Renal pelvis (tissue), 12 donors: ENCODE measurements at places on chromosomes 7 and 10.

DNA sequence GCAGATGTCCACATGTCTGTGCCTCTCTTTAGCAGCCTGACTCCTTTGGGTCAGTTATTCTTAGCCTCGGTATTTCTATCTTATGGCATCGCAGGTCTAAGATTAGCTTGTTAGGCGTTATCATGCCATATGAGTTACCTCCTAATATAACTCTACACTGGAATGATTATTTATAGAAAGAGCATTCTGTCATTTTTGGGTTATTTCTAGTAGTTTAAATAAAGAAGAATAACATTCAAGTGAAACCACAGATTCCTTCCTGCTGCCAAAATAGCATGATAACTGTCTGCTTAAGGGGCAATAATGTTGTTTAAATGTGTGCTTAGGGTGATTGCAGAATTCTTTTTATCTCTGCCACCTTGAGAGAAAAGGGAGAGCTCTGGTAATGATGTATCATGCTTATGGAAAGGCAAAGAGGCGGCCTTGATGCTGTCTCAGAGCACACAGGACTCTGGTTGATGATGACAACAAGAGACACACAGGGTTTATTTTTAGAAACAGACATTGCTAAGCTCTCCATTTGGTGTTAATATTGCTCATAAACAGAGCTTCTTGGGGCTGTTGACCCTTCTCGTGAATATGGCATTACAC is 10.4 kb downstream of the HDAC9 start:
- no peak for DNase-seq

- DNase-seq, result peak; percentile 50
Measured at GRCh38 chr10:128738386-128738915, 612.2 kb upstream of the MKI67 start.

DNA sequence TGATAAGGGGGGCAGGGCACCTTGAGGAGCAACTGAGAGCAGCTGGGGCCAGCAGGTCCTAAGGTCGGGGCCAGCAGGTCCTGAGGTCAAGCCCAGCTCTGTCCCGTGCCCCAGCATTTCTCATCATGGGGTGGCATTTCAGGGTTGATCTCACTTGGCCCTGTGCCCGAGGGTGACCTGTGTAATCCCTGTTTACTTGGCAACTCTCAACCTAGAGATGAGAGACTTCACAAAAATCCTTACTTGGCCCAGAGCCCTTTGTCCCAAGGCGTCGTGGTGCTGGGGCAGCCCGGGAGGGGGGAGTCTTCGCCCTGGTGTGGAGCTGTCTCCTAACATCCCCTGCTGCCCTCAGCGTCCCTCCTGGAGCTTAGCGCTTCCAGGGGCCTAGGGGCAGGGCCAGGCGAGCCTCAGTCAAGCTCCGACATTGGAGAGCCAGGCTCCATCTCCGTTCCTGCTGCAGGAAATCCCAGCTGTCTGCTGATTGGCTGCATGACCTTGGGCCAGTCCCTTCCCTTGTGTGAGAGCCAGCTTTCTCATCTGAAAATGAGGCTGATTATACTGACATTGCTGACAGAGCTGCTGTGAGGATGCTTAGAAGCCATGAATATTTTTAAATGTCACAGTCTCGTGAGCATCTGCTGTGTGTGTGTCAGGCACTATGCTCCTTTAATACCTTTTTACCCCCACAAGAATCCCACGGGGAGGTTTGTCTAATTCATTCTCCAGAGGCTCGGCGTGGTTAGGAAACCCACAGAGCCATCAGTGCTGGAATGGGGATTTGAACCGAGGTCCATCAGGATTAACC is 94.3 kb downstream of the ZMIZ1 start:
- DNase-seq, result no peak

- peak; percentile 65 for DNase-seq
Measured at GRCh38 chr7:105617280-105618015, 36.2 kb upstream of the EFCAB10 start.

DNA sequence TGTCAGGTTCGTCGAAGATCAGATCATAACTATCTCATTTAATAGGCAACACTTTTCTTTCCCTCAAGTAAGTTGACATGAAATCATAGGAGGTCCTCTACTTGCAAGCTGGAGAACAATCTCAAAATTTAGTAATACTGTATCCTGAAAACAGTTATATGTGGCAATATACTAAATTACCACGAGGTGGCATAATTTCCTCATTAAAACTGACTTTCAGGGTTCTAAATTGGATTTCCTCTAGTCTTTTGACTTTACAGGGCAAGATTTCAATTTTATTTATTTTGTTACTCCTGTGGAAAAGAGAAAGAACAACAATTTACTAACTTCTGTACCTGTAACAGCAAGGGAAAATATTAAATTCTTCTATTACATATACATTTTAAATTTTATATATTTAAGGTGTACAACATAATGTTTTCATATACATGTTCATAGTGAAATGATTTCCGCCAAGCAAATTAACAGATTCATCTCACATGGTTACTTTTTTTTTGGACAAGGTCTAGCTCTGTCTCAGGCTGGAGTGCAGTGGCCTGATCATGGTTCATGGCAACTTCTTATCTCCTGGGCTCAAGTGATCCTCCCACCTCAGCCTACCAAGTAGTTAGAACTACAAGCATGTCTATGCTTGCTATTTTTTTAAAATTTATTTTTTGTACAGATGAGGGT is 53.4 kb upstream of the CYP2C18 start:
- DNase-seq, result peak; percentile 33

- DNase-seq, result no peak
Measured at GRCh38 chr10:131546086-131546810, 234.7 kb upstream of the TCERG1L start.

- no peak for DNase-seq
Measured at GRCh38 chr10:123860209-123860608, 31.4 kb downstream of the CPXM2 start.

GRCh38 chr7:55177589-55178261 is 158.9 kb downstream of the EGFR start:
- no peak for DNase-seq

DNA sequence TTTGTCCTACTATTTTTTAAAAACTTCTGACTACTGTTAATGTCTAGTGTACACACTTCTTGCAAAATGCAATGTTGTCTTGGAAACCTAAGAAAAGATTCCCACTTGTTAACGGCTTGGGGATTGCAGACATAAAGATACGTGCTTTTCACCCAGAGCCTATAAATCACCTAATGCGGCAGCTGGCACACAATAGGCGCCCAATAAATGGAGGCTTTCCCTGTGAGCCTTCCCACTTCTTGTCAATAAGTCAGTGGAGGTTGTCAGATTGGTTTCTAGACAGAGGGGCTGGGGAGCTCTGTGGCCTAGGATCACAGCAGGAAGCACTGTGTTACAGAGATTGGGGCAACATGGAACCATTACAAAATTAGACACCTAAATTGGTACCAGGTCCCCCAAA is 74.7 kb downstream of the VSTM4 start:
- no peak for DNase-seq

GRCh38 chr10:124745673-124746072 is 1.5 kb upstream of the FAM53B start:
- peak; percentile 76 for DNase-seq

DNA sequence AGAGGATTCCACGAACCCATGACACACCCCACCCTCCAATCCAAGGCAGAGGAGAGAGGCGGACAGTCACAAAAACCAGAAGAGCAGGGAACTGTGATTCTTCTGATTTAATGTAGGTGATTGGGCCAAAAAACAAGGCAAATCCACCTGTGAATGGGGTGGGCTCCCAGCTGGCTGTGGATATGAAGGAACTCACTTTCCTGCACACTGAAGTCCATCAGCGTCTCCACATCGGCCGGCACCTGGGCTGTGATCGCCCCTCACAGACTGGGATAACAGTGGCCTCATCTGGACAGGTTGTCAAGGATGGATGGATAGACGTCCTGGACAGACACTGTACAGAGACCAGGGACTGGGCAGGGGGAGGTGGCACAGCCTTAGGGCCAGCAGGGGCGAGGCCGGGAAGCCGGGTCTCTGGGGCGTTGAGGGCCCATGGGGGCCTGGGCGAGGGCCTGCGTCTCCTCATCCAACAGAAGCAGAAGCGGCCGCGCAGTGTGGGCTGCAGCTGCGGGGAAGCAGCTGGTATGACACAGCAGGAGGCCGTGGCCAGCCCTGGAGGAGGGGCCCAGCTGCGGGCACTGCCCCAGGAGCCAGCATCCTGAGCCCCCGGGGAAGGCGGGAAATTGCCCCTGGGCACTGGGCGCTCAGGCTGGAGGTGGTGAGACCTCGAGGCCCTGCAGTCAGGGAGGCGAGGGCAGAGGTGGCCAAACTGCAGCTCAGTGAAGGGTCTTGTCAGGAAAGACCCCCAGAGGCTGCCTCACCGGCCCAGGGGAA is 54.2 kb downstream of the DIP2C start:
- no peak for DNase-seq

- DNase-seq, result no peak
Measured at GRCh38 chr10:4809156-4809555, 16.9 kb upstream of the AKR1E2 start.

DNA sequence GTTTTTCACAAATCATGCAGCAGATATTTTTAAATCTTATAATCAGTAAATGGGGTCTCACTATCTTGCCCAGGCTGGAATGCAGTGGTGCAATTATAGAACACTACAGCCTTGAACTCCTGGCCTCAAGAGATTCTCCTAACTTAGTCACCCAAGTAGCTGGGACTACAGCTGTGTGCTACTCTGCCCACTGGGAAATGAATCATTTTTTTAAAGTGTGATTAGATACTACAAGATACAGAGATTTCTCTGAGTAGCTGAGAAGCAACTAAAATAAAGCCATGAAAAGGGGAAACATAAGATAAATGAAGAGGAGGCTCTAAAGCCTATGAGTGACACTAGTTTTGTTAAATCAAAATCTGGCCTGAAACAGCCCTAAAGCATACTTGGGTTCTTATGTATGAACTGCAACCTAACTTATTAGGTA is 119.7 kb downstream of the JMJD1C start:
- no peak for DNase-seq

DNA sequence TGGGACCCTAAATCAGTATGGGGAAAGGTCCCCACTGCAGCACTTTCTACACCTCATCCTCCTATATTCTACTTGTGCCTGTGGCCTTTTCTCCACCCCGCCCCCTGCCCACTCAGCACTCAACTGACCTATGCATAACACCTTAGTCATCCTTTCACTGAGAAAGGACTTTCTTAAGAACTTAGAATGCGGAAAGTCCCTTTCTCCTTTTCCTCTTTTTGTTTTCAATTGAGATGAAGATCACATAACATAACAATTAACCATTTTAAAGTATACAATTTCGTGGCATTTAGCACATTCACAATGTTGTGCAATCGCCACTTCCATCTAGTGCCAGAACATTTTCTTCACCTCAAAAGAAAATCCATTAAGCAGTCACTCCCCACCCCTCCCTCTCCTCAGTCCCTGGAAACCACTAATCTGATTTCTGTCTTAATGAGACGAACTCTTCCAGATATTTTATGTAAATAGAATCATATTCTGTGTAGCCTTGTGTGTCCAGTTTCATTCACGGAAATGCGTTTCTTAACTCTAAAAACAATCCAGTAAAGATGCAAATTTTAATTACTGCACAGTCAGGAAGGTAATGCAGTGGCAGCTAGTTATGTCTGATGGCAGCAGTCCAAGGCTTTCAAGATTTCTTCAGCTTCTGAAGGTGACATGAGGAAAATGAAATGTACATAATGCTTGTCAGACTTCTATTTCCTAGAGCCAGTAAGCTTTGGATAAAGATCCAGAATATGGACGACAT is 41.7 kb downstream of the FAS start:
- peak; percentile 4 for DNase-seq

DNA sequence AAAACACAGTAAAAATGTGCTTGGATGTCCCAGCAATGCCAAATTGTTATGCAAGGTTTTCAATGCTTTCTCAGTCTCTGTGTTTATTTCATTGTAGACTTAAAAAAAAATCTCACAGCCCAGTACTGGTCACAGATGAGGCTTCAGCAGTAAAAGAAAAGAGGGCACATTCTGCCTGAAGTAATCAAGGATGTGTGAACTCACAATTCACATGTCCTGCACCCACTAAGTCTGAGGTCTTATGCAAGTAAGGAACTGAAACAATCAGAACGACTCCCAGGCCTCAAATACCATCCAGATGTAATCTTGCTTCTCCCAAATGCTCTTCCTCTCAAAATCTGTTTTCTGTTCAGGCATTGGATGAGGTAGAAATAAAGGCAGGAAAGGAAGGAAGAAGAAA is 33.7 kb downstream of the ADRB1 start:
- DNase-seq, result no peak

GRCh38 chr10:86100581-86101061 is 266.0 kb downstream of the GRID1 start:
- no peak for DNase-seq

GRCh38 chr7:122166275-122166674 is 22.2 kb upstream of the AASS start:
- no peak for DNase-seq

DNA sequence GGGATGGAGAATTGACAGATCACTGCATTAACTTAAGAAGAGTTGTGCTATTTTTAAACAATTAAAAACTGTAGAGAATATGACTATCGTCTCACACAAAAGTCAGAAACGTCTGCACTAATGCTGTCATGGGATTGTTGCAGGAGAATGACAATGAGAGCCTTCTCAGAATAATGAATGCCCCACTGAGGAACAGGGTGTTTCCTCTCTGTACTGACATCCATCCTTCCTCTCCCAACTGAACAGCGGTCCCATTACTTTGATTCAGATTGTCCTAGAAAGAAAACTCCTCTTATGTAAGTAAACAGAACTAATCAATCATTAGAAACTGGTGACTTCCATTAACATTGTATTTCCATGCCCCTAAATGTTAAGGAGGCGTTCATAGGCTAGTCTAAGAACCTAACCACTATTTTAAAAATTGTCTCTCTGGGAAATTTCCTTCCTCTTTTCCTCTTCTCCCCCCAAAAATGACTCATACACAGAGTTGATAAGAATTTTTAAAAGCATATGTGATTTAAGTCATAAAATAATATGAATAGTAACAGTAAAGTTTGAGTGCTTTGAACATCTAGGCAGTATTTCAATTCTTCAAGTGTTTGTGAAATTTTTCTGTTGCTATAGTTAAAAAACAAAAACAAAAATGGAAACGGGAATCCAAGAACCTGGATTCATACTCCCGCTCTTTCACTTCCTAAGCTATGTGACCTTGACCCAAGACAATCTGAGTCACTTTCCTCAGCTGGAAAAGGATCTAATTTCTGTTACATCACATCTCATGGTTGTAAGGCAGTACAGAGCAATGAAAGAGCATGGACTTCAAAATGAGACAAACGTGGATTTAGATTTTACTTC is 12.7 kb upstream of the MACC1 start:
- DNase-seq, result no peak

DNA sequence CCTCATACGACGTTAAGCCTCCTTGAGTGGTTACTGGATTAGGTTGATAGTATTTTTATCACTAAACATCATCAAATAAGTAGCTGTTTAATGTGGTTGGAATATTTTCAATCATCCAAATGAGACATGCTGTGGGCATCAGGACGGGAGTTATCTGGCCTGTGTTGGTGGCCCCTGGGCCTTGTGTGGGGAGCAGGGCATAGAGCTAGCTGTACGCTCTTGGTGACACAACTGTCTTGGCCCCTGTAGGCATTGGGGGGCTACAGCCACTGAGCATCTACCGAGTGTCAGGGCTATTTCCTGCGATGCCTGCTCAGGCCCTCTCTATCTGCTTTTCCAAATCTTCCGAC is 28.3 kb downstream of the BAG3 start:
- DNase-seq, result no peak
